ENCODE measurements at places on chromosomes 7 and 10.

GRCh38 chr7:81111781-81112540, 193.1 kb upstream of the SEMA3C start:
- DNase-seq, result no peak

GRCh38 chr10:76432016-76433012, 1000.9 kb downstream of the LRMDA start:
- DNase-seq, result no peak

DNA sequence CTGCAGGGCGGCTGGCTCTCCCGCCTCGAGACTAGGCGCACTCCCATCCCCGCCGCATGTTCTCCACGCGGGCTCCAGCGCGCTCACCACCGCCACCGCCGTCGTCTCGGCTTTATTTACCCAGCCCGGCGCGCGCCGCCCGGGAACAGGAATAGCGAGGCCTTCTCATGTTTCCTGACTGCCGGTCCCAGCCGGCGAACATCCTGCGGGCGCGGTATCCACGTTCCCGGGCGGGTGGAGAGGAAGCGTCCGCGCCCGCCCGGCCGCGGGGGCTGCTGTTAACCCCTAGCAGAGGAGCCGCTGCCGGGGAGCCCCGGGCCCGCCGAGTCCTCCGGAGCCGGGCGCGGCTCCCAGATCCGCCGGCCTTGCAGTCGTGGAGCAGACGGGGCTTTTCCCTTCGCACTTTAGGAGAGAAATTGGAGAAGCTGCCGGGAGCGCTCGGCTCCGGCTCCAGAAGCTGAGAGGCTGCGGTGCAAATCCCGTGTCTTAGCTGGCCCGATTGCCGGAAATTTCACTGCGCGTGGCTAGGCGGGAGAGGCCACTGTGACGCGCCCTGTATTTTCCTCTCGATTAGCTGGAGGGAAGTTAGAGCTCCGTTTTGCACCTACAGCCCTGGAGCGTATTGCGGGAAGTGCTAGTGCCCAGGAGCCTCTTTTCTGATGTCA, at the start of gene MKX:
MKX (minus strand) TSS at position 88 of the 665 bp plus-strand sequence. CDS start 2,404 bp downstream, outside the sequence.
- DNase-seq, result peak; percentile 49

- DNase-seq, result no peak
Measured at GRCh38 chr7:114851406-114852061, 70.4 kb upstream of the MDFIC start.

DNA sequence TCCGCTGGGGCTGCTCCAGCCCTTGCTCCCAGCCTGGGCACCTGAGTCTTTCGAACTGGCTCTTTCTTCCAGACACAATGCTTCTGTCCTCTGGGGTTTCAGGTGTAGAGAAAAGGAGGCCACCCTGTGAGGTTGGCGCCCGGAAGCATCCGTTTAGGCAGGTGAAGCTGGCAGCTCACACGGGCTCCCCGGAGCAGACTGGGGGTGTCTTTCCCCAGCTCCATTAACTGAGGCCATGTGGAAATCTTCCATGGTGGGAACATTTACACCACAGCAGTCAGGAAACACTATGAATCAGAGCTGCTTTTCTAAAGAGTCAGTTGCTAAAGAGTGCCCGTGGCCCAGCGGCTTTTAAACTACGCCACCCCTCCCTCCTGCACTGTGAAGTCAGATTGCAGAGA, 29.2 kb downstream of the PRKAG2 start:
- no peak for DNase-seq

DNA sequence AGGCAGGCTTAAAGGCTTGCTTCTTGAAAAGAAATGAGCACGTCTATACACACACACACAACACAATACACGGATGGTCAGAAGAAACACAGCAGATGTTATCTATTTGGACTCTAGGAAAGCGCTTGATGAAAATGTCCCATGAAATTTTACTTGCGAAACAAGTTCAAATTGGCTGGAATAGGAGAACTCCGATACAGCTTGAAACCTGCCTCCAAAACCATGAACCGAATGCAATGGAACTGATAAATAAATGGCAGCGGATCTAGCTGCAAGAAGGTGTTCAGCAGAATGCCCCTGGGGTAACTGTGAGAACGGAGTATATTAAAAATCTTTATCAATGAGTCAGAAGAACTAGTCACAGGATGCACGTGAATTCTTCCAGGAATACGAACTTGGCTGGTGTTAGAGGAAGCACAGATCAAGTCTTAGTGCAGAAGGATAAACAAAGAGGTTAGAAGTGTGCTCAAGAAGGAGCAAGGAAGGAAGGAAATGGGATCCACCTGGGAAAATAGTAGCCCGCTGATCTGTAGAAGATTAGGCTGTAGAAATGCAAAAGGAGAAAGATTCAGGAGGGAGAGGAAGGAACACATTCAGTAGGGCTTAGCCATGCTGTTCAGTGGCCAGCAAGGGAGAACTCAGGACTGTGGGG, 142.0 kb upstream of the PRKCQ start:
- no peak for DNase-seq

DNA sequence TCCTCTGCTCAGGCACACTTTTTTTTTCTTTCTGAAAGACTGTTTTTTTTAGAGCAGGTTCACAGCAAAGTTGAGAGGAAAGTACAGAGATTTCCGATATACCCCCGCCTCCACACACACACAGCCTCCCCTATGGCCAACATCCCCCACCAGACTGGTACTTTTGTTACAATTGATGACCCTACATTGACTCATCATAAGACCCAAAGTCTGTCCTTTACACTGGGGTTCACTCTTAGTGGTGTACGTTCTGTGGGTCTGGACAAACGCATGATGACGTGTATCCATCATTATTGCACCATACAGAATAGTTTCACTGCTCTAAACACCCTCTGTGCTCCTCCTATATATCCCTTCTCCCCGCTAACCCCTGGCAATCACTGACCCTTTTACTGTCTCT, 107.7 kb downstream of the RBM20 start:
- peak; percentile 16 for DNase-seq

DNA sequence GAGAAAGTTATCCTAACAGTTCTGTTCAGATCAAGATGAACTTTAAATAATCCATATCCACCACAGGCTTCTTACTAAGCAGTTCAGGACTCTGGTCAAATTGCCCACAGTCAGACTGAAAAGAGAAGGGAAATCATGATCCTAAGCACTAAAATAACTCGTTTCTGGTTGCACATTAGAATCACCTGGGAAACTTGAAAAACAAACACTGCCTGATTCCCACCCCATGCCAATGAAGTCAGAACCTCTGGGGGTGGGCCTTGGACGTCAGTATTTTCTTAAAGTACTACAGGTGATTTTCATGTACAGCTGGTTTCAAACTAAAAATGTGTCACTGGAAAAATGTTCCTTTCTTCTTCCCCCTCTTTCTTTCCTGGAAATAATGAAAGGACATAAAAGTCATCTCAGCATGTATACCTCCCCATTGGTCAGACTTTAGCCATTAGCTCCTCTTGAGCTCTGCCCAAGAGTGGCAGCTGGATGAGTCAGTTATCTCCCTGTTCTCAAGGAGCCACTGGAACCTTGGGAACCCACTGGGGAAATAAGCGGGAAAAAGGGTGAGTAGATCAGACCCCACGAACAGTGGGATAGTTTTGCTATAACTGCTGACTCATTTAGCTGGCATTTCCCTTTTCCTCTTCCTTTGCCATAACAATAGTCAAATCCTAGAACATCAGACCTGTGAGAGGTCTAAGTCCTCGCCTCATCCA, 75.3 kb upstream of the IL6 start:
- DNase-seq, result no peak

- DNase-seq, result no peak
Measured at GRCh38 chr7:5564894-5565293, 141.3 kb upstream of the TNRC18 start.

DNA sequence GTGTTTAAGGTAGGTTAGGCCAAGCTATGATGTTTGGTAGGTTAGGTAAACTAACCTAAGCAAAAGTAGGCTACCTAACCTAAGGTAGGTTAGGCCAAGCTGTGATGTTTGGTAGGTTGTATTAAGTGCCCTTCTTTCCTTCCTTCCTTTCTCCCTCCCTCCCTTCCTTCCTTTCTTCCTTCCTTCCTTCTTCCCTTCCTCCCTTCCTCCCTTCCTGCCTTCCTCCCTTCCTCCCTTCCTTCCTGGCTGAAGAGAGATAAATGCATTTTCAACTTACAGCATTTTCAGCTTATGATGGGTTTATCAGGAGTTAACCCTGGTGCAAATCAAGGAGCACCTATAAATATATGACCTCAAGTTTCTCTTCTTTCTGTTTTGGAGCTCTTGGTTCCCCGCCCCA, 56.2 kb downstream of the SND1 start:
- DNase-seq, result no peak

DNA sequence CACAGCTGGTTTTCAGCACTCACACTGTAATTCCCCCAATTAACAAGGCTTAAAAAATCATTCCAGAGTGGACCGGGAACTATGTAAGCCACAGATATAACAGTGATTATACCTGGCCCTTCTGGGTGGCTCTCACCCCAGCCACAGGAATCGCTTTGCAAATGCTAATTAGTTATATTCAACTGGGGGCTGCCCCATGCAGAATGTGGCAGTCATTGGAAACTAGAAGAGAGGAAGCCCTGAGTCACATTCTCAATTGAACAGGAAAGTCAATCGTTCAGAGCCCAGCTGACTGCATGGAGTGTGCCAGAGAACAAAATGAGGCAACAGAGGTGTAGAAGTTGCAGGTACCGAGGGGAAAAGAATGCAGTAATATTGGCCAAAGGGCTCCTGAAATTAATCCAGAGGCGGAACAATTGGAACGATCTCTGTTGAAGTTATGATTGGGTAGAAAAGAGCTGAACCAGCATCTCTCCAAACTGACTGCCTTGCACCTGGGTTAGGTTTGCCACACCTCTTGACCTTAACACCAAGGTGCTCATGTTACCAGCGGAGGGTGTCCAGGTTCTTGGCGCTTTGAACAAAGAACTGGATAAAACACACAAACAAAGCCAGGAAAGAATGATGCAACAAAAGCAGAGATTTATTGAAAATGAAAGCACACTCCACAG, 909.7 kb upstream of the AUTS2 start:
- DNase-seq, result no peak

DNA sequence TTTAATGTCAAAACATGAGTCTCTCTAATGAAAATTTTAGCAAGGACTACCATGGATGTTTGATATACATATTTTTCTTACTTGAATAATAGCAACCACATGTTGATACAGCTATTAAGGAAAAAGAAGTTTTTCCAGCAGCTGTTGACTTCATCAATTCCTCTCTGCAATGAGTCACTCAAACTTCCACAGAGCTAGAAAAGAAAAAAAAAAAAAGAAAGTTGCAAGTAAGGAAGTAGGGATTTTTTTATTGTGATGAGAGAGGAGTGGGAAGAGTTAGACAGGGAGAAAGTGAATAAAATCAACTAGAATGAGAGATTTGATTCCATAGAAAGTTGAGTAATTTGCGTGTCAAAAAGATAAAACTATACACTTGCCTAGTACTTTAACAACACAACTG, 46.2 kb downstream of the CAV1 start:
- DNase-seq, result no peak

DNA sequence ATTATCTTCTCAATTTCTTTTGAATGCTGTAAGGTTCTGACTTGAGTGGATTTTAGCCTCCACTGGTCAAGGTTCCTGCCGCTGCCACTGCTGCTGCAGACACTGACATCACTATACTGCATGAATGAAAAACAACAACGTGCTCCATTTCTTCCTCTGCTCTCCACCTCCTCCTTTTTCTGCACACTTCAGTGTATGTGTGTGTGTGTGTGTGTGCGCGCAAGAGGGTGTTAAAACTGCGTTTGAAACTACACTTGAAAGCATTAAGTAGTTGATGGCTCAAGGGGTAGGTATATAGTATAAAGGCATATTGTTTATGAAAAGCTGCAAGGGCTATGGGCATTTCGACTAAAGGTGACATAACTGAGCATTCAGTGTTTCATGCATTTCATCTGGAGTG, 3.5 kb downstream of the GLCCI1 start:
- no peak for DNase-seq

DNA sequence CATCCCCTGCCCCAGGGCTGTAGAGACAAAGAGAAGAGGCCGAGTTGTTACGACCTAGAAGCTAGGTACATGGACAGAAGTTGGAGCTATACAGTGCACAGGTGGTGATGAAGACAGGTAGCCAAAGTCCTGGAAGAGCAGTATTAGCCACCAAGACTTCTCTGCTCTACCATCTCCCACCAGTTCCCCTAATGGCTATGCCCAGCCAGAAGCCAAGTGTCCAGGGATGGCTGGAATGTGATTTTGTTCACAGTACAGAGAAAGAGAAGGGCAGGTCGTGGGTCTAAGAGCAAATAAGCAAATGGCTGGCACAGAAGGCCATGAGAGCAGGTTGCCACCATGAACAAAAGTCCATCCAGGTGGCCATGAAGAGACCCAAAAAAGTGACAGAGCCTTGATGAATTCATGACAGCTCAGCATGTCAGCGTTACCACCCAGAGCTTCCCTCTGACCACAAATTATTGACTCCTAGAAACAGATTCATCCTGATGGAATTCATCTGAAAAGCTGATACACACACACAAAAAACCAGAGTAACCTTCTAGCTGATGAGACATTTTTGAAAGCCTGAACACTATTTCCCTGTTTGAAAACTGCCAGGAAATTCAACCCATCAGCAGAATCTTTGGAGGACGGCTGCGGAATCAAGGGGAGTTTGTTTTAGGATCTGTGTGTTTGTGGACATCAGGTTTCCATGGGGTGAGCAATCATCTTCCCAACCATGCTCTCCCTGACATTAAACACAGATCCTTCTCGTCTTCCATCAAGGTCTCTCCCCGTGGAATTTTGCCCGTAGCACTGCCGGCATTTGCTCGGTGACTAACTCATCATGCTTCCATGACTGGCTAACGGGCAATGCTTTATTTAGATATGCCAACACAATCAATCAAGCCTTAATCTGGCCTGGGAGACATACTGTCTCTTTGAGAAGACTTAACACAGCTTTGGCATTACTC, 906.7 kb upstream of the AUTS2 start:
- no peak for DNase-seq

- DNase-seq, result no peak
Measured at GRCh38 chr7:128112781-128113221, 81.6 kb upstream of the LRRC4 start.

GRCh38 chr10:19041171-19041570, 7.4 kb upstream of the MALRD1 start:
- no peak for DNase-seq

DNA sequence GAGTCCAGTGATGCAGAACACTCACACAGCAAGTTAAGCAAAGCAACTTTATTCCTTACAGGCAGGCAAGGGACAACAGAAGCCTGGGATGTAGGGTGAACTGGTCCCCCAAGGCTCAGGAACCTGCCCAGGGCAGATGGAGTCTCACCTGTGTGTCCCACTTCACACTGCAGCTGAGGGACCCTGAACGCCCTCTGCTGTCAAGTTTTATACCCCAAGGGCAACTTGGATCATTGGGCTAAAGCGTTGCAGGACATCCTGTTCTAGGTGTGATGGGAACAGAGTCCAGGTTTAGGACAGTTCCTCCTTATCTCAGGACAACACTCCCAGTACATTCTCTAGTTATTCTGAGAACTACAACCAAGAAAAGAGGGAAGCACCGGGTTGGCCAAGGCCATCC, 49.5 kb upstream of the ZNF746 start:
- no peak for DNase-seq

- DNase-seq, result peak; percentile 9
Measured at GRCh38 chr7:67019562-67020390, 23.1 kb downstream of the TYW1 start.

DNA sequence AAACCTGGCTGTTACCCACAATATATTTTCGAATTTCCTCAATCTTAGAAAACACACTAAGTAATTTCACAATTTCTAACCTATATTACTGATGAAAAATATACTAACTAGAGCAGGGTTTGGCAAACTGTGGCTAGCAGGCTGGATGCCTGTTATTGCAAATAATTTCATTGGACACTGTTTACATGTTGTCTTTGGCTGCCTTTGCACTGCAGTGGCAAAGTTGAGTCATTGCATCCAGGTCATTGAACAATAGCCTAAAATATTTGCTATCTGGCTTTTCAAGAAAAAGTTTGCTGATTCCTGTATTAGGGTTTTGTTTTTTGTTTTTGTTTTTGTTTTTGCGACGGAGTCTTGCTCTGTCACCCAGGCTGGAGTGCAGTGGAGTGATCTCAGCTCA, 47.2 kb downstream of the KIF11 start:
- DNase-seq, result no peak

All from stimulated activated CD4-positive, alpha-beta T cell treated with anti-CD3 and anti-CD28 coated beads, Interleukin-15, amount 100 ng/mL, for 24 hours (primary cell).